Tibial artery (tissue), 4 donors: ENCODE measurements at places on chromosomes 5 and 9.

DNA sequence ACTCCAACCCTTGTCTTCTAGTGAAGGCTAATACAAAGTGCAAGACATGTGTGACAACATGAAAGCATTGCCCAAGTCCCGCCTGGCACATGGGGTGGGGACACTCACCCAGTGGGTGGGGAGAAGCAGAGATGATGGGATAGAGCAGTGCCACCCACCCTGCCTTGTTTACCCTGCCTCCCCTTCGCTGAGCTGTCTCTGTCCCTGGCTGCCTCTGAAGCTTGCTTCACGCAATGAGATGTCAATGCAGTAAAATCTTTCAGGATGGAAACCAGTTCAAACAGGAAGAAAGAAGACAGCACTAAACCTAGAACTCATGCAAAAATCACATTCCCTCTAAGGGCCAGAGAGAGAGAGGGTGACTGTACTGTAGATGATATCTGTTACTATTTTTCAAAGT is 148.0 kb downstream of the INSYN2B start:
- DNase-seq: no peak

- no peak for DNase-seq
Observed at GRCh38 chr5:78007233-78007632, 231.1 kb upstream of the TBCA start.

DNA sequence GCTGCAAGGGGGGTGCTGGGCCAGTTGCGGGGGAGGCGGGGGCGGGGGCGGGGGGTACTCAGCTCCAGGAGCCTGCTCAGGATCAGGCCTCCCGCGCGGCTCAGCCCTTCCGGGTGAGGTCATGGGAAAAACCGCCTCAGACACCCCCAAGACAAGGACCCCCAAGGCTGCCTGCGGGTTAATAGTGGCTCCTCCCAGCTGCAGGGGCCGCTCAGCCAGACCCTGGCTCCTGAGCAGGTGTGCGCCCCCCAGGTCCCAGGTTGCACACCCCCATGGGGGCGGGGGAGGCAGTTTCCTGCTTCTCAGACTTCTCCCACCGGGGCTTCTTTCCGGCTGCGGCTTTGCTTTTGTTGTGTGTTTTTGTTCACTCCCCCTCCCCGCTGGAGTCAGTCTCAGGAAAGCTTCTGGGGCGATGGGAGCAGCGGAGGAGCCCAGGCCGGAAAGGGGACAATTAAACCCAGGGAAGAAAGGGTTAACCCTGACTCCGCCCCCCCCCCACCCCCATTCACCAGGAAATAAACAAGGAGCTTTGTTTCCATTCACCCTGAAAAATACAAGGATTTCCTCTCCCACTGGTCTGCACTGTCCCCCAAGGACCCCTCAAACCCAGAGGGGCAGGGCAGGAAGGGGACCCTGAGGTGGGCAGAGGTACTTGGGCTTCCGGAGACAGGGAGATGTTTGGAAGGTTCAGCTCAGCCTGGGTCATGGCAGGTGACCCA is 42.3 kb upstream of the NOTCH1 start:
- DNase-seq: no peak

- DNase-seq: no peak
Observed at GRCh38 chr9:110626101-110626829, 42.3 kb upstream of the MUSK start.

- DNase-seq: no peak
Observed at GRCh38 chr9:18060269-18060934, 413.6 kb upstream of the ADAMTSL1 start.

DNA sequence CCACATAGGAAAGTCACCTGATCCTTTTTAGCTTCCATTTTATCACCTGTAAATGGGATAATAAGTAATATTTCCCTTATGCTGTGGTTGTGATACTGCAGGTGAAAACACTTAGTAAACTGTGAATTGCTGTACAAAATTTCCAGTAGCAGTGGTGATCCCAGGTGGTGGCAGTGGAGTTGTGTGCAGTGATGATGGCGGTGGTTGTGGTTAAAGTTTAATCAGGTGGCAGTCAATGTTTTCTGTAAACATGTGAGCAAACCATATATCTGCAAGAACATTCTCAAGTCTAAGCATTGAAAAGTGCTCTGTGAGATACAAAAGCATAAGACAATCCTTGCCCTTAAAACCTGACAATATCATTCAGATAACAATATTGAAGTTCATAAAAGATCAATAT is 480.2 kb downstream of the RASEF start:
- DNase-seq: no peak
